NCI-H1436 treated with DMSO at 0.1 percent for 48 hours (cell line): ENCODE measurements at places on chromosomes 13 and 19.

DNA sequence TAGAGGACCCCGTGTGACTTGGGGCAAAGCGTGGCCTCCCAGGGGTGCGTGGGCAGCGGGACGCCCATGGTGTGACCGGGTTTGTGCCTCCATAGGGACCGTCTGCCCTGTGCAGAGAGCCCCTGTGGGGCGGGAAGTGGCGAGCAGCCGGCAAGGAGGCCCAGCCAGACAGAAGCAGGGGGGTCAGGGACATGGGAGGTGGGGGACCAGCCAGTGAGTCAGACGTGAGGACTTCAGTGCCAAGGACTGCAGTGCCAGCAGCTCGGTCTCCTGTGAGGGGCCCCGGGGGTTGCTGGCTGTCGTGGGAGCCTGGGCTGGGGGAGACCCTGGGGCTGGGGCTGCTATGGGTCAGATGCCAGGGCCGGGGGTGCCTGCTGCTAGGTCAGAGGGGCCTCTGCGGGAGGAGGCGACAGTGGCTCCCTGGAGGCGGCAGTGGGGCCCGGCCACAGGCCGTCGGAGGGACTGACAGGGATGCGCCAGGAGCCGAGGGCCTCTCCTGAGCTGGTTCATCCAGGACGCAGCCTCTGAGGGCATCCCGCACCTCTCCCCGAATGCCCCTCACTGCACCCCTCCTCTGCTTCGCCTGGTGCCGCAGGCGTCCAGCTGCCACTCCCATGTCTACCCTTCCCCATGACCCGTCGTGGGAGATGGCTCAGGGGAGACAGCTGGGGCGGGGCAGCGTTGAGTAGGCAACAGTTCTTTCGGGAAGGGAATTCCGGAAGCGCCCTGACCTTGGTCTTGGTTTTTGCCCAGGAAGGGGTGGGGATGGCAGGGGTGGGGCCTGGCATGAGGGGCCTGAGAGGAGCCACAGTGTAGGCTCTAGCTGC, 80.0 kb downstream of the KDM4B start:
- DNase-seq = no peak

DNA sequence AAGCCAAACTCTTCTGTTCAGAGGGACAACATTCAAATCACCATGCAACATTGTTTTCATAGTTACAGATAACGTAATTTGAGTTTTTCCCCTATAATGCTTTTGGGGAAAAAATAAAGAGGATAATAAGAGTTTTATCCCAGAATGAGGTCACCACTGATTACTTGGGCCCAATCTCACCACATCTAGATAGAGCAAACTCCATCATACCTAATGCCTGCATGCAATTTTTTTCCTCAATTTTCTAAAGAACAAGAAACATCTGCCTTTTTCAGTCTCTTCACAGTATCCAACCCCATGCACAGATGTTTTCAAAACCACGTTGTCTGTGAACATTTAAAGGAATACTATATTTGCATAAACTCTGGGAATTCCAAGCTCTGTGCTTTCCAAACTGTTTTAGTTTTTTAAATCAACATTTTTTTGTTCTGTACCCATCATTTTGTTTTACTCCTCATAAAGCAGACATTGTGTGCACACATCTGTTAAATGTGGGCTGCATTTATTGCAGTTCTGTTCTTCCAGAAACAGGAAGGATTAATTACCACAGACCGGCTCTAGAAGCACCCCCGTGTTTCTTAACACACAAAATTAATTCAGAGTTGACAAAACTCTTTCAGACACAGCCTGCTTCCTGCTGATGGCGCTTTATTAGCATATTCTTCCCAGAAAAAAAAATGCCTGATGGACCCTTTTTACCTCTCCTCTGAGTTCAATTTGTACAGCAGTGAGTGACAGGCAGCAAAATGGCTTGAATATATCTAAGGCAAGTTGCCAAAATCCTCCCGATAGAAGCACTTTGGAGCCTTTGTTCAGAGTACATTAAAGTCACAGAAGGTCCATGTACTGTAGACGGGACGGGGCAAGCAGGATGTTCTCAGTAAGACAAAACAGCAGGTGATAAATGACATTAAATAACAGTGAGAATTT, 1171.9 kb downstream of the EFNB2 start:
- peak; percentile 47 for DNase-seq

DNA sequence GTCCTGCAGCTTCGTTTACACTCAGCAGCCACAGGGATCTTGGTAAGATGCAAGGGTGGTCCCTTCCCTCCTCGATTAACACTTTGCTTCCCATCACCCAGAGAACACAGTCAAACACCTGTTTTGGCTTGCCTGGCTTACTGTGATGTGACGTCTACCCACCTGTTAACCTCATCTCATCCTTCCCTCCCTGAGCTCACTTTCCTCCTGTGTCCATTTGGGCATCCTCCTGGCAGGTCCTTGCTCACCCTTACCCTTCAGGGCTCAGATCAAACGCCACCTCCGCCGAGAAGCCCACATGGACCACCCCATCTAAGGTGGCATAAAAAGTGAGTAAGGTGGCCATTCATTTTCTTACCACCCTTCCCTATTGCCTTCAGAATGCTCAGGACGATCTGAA, 9.2 kb downstream of the FIZ1 start:
- no peak for DNase-seq

GRCh38 chr13:114116734-114117133, 15.7 kb downstream of the RASA3 start:
- no peak for DNase-seq

DNA sequence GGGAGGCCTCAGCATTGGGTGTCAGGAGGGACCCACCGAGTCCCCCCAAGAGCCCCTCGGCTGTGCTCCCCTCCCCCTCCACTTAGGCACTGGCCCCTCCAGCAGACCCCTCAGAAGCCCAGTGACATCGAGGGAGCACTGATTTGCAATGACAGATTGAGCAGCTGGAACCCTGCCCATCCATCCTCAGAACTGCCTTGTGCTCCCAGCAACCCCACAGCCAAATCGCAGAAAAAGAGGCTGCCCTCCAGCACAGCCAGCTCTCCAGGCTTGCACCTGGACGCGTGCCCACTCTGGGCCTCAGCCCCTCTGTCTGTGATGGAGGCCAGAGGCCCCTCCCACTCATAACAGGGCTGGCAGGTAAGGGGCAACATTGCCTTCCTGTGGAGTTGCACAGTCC, 123.2 kb upstream of the VSTM2B start:
- no peak for DNase-seq

- DNase-seq = no peak
Measured at GRCh38 chr13:94399812-94400211, 79.7 kb downstream of the DCT start.

DNA sequence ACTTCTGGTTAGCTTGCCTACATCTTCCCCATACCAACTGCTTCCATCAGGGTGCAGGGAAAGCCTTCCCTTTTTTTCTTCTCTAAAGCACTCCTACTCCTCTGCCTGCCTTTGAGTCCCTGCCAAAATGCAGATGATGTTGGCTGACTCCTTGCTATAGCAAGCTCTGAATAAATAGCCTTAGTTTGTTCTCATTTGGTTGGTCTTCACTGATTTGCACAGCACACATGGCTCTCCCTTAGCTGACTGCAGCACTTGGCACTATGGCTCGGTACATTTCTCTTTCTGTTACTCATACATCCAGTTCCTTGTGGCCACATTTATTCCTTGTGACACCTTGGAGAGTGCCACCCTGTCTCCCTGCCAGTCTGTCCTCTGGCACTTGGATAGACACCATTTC, 249.8 kb downstream of the DCLK1 start:
- no peak for DNase-seq

GRCh38 chr13:44354884-44355283, 18.7 kb upstream of the SERP2 start:
- DNase-seq = no peak

DNA sequence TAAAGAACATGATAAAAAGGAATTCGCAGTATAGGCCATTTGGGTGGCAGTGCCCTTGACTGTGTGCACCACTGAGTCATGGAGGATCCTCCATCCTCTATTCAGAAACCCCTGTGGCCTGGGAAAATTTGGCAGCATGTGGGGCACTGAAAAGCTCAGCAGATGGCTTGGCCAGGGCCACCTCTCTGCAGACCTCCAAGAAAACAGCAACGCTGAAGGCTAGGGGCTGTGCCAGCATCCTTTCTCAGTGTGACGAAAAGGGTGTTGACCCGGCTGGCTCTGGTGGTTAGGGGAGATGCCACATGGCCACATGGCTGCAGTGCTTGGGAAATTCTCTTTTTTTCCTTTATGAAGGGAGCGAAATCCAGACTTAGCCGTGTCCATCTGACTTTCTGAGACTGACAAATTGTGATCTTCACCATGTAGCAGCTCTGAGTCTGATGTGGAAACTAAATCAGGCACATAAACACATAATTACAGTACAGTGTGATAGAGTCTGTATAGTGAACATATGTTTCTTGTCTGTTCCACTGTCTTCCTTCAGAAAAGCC, 178.0 kb downstream of the KCTD12 start:
- DNase-seq = no peak

GRCh38 chr19:1232652-1233072, 5.1 kb downstream of the CBARP start:
- no peak for DNase-seq
